ENCODE measurements at places on chromosomes 2 and 18.

GRCh38 chr2:169162613-169163012, 93.2 kb downstream of the DHRS9 start:
- no peak for DNase-seq

DNA sequence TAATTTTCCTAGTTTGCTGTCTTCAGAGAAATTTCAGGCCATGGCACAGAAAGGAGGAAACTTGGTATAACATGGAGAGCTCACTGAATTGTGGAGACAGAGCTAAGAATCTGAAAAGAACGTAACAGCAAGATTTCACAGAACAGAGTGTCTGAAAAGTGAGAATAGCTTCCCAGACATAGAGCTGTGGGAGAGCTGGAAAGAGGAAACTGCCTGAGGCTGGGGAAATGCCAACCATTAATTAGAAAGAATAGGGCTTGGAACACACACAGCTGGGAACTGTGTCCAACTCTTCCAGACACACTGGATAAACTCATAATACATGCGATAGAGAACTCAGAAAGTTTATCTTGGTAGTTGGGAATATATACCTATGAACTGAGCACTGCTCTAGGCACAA, 51.6 kb upstream of the KYNU start:
- no peak for DNase-seq

DNA sequence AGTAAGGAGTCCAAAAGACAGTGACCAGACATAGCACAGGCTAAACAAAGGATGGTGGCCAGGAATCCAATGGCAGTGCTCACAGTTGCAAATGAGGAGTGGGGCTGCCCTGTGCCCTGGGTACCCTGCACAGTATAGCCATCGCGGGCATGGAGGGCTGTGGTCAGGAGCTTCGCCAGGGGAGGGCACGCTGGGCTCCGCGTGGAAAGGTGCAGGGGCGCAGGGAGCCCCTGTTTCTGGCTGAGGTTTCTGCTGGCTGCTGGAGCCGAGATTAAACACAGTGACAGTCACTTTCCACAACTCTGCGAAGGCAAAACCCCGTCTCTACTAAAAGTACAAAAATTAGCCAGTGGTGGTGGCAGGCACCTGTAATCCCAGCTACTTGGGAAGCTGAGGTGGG, 194.7 kb downstream of the GALR1 start:
- DNase-seq: no peak

- DNase-seq: no peak
Measured at GRCh38 chr2:98579926-98580325, 28.4 kb downstream of the COA5 start.

DNA sequence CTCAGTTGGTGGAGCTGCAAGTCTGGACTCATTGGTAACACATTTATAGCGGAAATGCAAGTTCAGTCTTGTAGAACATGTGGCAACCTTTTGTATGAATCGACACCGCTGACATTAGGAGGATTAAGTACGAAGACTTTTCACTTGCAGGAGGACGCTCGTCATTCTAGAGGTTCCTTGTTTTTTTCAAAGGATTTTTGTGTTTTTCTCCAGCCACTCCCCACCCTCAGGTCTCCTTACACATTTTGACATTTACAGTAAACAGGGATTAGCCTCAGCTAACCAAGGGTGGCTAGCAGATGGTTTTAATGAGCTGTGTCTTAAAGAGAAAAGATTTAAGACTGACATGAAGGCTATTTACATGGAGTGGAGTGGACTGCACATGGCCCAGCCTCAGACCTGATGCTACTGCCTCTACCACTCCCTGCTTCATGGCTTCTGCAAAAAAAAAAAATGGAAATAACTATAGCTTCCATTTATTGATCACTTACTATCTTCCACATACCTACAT, 173.8 kb downstream of the TRIB2 start:
- no peak for DNase-seq

- no peak for DNase-seq
Measured at GRCh38 chr2:53636109-53636508, 131.5 kb upstream of the CHAC2 start.

GRCh38 chr2:240287011-240287410, 146.6 kb upstream of the OTOS start:
- no peak for DNase-seq

- DNase-seq: no peak
Measured at GRCh38 chr18:47436871-47437270, 185.4 kb upstream of the SKOR2 start.

DNA sequence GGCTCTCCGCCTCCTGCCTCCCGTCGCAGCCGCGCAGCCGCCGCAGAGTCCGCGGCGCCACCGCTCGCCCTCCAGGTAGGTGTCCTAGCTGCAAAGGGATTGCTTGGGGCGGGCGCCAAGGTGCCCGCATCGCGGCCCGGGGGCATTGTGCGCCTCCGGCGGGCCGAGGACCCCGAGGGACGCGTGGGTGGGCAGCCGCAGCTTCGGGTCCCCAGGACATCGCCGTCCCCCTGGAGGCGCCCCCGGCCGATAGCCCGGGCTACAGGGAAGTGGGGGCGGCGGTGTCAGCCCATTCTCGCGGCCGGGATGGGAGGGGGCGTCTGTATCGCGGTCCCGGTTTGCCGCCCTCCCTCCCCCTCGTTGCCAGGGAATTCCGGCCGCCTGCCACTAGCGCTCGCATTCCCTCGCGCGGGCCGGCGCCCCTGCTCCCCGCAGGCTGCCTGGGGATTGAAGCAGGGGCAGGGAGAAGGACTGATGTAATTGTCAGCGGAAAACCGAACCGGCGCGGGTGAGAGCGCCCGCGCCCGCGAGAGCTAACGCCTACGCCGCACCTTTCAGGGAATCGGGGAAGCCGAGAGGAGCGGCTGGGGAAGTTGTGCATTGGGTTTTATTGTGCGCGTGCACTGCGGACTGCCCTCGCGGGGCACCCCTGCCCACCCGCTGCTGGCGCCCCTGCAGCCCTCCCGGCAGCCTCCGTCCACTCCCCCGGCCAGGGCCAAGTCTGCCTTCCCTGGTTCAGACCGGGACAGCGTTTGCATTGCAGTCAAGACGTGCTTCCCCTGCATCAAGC, 483 bp downstream of the OSBPL6 start:
- no peak for DNase-seq

- no peak for DNase-seq
Measured at GRCh38 chr2:18506883-18507509, 53.5 kb downstream of the RDH14 start.

- DNase-seq: no peak
Measured at GRCh38 chr18:37641573-37641972, 76.0 kb upstream of the CELF4 start.

DNA sequence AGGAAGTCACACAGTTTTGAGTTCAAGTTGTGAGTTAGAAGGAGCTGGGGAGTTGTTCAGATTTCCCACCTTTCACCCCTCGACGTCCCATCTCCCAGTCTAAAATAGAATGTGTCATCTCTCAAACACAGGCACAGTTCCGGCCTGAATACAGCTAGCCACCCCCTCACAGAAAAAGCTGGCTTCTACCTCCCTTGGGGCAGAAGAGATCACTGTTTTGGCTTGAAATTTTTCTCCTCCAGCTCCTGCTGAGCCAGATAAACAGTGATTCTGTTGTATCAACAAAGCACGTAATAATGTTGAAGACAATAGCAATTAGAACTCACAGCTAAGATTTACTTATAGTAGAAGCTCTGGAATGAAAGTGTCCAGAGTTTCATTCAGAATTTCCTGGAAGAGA, 74.7 kb downstream of the KIAA2012 start:
- DNase-seq: no peak

- no peak for DNase-seq
Measured at GRCh38 chr18:73296686-73297085, 428.9 kb upstream of the NETO1 start.

- no peak for DNase-seq
Measured at GRCh38 chr2:11598228-11598731, 64.4 kb downstream of the GREB1 start.

- DNase-seq: no peak
Measured at GRCh38 chr2:102185347-102185746, 1.5 kb upstream of the IL1RL2 start.

- no peak for DNase-seq
Measured at GRCh38 chr2:120632796-120633646, 102.6 kb upstream of the GLI2 start.

- no peak for DNase-seq
Measured at GRCh38 chr2:134669731-134670669, 48.8 kb downstream of the TMEM163 start.

DNA sequence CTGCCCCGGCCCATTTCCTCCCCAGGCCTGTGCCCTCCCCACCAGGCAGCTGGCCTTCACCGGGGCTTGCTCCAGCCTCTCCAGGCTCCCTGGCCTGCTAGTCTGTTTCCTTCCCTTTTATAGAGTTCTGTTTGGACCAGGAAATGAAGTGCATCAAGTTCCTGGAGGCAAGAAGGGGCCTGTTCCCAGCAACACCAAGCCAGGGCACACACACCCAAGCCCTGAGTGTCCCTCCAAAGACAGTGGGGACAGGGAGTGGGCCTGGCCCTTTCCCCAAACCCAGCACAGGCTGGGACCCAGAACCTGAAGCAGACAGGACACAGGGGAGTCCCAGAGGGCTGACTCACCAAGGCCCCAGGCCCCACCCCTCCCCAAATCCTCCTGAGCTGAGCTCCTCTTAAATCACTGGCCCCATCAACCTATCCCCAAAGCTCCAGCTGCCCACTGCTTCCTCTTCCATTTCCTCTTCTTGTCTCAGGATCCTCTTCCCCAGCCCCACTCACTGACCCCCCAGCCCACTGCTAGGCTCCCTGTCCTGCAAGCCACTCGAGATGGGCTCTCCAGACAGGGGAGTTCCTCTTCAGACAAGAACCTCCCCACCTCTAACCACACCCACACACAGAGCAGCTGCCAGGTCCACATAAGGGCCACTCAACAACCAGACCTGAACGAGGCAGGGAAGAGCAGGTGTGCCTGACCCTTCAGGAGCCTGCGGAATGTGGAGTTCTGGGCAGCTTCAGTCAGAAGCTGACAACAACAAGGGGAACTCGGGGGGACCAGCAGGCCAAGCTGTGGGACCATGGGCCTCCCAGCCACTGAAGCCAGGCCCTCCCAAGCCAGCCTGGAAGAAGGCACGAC, 74.2 kb downstream of the TNS1 start:
- DNase-seq: no peak

GRCh38 chr2:5751873-5752482, 59.8 kb downstream of the SOX11 start:
- no peak for DNase-seq

- DNase-seq: no peak
Measured at GRCh38 chr2:65345631-65346030, 86.8 kb downstream of the SPRED2 start.

DNA sequence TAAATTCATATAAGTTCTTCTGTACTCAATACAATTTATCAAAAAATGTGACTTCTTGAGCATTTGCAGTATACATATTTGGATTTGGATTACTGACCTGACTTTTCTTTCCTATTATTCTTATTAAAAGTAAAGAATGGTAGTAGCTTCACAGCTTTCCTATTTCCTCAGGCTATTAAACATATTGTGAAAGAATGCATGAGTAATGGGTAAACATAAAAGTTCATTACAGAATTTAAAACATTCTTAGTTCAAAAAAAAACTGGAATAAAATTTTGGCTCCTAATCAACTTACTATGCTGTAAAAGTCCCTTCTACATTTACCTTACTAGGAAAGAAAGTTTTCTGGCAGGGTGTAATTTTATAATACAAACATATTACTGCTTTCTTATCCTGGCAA, 27.3 kb upstream of the C2orf66 start:
- no peak for DNase-seq

DNA sequence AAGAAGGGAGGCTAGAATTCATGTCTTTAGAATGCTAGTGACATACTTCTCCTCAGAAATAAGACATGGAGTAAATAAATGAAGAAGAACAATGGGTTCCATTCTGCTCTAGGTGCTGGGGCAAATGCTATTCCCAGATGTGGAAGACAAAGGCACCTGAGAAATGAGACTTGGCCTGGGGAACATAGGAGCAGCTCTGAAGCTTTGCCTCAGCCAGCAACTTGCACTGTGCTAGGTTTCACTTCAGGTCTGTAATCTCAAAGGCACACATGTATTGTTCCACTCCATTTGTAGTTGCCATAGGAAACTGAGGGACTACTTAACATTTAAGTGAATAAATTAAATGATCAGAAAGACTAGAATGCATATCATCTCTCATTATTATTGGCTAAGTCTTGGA, 538.9 kb upstream of the REG3G start:
- no peak for DNase-seq

GRCh38 chr18:5876891-5877290, 18.4 kb downstream of the TMEM200C start:
- DNase-seq: no peak

DNA sequence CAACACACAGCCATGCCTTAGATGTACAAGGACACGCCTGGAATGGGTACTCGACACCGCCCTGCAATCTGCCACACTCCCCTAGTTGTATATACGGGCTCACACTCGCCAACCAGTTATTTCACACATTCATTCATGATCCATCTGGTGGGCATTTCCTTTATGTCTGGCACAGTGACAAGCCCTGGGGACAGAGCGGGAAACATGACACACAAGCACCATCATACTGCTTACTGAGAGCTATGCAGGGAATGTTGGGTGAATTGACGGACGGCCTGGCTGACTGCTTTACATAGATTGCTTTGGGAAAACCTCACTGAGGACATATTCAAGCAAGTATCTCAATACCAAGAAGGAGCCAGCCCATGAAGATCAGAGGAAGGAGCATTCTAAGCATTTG, 448.0 kb upstream of the SPRED2 start:
- DNase-seq: no peak

DNA sequence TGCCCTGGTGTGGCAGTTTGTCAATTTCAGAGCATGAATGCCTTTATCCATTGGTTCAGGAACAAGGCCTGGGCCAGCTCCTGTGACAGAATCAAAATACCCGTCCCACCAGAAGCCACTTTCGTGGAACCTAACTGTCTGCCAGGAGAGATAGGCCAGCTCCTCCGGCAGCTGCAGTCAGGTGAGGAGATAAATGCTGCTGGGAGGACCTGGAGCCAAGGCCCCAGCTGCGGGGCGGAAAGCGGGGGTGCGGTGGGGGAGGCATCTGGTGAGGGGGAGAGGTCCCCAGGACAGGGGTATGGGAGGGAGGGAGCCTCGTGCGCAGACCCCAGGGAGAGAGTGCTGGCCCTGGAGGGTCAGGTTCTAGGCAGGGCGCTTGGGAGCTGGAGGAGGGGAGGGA, 4.4 kb upstream of the ASB1 start:
- no peak for DNase-seq

DNA sequence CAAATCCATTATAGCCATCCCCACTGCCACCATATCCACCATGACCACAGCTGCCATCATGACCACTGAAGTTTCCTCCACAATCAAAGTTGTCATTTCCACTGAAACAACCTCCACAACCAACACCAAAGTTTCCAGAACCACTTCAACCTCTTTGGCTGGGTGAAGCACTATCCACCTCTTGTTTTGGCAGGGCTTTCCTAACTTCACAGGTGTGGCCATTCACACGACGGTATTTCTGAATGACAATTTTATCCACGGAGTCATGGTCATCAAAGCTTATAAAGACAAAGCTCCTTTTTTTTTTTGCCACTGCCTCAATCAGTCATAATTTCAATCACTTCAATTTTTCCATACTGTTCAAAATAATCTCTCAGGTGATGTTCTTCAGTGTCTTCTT, 89.8 kb upstream of the UGP2 start:
- DNase-seq: no peak

GRCh38 chr2:135991861-135992260, 6.4 kb upstream of the DARS1 start:
- no peak for DNase-seq

- no peak for DNase-seq
Measured at GRCh38 chr18:74529811-74530583, 4.3 kb upstream of the CNDP1 start.
